ENCODE measurements at places on chromosomes 3 and 15.

GRCh38 chr3:33132019-33132360 is 18.2 kb downstream of the CRTAP start:
- no peak for DNase-seq

DNA sequence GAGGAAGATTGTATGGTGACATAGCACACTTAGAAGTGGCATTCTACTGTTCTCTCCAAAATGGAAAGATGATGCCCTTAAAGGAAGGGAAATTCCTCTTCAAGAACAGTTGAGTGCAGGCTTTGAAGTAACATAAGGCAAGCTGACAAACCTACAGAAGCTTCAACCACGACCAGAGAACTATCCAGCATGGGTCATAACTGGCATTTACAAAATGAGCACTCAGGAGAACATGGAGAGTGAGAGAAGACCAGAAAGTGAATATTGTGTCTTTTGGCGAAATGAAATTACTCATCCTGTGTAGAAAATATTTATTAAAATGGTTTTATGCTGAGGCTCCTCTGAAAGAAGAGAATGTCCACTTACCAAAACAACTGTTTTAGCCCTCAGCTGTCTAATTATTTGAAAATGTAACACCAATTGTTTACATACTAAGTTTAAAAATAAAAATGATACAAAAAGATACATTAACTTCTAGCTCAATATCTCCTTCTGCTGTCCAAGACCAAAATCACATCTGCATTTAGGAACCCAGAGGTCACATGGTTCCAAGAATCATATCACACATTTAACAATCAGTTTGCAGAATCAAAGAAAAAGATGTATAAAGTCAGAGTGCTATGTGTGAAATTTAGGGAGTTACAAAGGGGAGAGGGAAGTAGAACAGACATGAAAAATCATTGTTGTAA is 216.9 kb downstream of the ATP8B4 start:
- no peak for DNase-seq

GRCh38 chr3:86578071-86578470 is 412.9 kb downstream of the VGLL3 start:
- no peak for DNase-seq

GRCh38 chr3:144470666-144471065 is 499.0 kb downstream of the DIPK2A start:
- DNase-seq: no peak

DNA sequence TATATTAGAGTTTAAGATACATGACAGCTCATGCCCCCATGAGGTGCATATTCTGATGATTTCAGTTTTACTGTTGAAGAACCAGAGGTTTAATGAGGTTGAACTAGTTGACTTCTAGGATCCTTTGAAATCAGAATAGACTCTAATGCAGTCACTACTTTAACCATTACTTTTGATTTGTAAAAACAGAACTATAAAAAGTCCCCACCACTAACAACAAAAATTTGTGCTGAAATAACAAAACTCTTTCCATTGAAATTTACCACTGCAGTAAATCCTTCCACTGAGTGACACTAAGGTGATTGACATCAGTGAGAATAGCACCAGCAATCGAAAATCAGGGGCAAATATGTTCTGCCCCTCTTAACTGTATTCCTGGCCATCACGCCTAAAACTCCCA is 214.1 kb downstream of the SHQ1 start:
- no peak for DNase-seq

DNA sequence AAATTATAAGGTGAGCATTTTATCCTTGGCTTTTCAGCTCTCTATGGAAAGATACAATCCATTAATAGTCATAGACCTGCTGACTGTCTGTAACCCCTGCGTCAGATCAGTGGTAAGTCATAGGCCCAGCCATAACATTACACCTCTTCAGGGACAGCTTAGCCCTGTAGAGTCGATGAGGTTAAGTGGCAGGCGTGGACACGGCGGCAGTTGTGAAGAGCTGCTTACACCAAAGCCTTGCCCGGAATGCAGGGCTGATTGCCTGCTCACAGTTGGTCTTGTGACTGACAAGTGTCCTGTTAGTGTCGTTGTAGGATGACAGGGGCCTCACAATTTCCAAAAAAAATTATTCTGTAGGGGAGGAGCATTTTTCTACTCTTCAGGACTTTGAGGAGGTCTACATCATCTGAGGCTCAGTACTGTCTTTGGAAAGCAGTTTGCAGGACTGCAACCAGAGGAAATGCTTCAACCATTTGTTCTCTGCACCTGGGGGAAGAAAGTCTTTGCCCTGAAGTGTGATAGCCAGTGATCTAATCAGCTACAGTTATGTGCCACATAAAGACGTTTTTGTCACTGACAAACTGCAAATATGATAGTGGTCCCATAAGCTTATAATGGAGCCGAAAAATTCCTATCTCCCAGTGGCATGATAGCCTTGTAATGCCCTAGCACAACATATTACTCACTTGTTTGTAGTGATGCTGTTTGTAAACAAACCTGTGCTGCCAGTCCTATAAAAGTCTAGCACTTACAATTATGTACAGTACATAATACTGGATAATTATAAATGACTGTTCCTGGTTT is 14.9 kb upstream of the SELENOT start:
- no peak for DNase-seq

DNA sequence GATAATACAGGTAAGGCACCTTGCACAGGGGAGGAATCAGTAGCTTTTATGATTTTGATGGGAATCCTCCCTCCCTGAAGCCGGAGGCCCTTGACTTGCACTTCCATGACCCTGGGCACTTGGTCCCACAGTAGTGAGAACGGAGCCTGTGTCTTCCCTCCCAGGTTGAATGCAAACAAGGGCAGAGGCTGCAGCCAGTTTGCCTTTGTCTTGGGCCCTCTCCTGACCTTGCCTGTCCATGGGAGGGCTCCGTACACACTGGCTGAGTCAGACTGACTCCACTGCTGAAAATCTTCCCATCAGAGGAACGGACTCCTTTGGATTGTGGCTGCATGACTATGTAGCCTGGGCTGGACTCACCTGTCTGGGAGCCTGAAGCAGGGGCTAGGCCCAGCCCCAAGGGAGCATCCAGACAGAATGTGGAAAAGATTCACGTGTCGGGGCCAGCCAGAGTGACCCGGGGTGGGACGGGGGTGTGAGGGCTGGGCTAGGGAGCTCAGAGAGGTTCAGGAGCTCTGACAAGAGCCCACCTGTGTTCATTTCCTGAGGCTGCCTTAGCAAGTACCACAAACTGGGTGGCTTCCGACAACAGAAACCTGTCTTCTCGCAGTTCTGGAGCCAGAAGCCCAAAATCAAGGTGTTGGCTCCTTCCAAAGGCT is 9.5 kb downstream of the TBC1D21 start:
- DNase-seq: no peak

GRCh38 chr15:31477301-31477700 is 150.7 kb downstream of the KLF13 start:
- DNase-seq: no peak

- DNase-seq: no peak
These were observed 15.0 kb upstream of the SLC28A1 start for GRCh38 chr15:84869510-84869909.

- DNase-seq: no peak
These were observed 605.8 kb downstream of the FOXP1 start for GRCh38 chr3:70977712-70978111.

GRCh38 chr15:99545605-99546004 is 20.2 kb upstream of the MEF2A start:
- DNase-seq: no peak

GRCh38 chr3:141249041-141249440 is 17.4 kb downstream of the PXYLP1 start:
- no peak for DNase-seq

DNA sequence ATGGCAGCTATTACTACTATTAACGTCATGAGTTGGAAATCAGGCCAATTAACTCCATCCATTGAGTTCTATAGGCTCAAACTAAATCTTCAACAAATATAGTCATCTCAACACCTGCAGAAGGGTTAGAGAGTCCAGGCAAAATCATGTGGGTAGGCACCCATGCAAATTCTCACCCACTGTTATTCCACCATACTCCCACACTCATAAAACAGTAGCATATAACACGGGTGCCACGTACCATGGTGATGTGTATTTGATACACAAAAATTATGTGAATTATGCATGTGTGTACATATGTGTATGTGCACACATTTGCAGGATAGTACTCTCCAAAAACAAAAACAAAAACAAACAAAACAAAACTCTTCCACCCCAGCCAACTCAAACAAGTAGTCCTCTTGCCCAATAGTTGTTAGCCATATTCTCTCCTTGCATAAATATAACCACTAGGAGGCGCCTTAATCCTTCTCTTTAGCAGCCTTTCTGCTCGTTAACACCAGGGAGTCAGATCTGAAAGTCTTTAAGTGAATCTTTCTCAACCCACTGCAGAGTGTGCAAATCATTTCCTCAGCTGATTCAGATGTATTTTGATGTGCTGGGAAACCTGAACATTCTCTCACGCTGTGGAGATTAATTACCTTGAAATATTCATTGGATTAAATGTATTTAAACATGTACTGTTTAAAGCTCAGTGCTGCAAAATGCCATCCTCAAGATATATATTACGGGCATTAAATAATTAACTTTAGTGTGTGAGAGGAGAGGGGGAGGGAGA is 38.0 kb upstream of the COPB2 start:
- peak; percentile 55 for DNase-seq

DNA sequence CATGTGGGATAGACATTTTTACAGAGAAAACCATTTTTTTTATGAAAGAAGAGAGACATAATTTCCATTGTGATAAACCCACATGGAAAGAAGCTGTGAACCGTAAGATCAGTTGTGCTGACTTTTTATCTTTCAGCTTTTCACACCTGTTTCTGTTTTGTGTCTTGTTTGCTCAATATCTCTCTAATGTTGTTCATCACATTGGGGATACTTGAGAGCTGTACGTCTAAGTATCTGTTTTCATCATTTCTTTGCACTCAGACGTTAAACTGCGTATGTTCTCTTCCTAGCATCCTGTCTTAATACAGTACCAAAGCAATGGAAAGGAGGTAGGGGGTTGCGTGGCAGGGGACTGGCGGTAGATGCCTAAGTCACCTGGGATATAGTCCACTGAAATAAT is 449.0 kb downstream of the NAALADL2 start:
- DNase-seq: no peak

- no peak for DNase-seq
These were observed 446.7 kb downstream of the C3orf38 start for GRCh38 chr3:88596451-88596850.

DNA sequence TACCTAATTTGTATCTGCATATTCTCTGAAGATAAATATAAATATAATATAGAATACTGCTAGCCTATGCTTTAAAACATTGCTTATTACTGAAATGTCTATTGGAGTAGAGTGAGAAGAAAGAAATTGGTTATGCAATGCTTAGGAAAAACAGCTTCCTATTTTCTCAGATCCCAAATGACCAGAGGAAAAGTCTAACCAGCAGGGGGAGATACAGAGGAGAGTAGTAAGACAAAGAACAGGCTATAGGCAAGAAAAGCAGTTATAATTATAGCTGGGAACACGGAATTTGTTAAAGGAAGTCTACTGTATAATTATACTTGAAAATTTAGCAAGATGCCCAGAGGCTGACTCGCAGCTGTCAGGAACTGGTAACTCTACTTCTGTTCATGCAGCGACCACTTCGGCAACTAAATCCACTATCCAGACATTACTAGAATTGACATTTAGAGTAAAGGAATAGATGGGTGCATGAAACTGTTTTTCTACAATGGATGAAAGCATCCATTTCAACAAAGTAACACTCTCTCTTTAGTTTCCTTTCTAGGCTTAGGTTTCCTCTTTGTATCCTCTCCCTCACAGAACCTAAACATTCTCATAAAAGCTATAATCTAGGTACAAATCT is 97.2 kb downstream of the TBC1D5 start:
- DNase-seq: peak; percentile 30

- DNase-seq: no peak
These were observed 1.1 kb upstream of the LPP start for GRCh38 chr3:188152660-188153436.

DNA sequence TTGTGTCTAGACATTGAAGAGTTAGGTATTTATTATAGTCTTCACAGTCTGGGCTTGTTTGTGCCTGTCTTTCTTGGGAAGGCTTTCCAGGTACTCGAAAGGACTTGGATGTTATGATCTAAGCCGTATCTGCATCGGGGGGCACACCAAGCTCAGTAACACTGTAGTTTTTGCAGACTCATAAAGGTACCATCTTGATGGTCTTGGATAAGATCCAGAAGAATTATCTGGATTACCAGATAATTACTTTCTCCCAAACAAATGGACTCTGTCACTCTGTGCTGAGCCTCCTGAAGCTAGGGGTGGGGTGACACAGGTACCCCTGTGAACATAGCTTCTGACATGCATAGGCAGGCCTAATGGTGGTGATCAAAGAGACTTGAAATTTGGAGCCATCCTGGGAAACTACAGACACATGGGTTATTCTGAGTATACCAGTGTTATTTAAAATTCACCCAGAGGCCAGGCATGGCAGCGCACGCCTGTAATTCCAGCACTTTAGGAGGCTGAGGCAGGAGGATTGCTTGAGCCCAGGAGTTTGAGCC is 238.6 kb upstream of the TPM1 start:
- DNase-seq: no peak

DNA sequence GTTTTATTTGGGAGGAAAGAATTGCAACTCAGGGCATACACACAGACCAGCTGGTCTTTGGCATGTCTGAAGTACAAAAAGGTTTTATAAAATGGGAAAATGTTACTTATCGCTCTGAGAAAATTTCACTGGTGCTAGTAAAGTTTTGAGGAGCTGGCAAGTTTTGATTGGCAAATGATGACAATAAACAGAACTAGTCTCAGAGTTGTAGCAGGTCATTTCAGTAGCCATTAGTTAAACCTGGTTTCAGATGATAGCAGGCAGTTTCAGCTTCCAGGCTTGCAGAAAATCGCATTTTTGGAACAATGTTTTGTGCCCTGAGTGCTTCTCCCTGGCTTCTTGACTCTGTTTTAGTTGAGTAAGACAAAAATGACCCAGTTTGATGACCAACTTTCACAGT is 10.7 kb downstream of the B2M start:
- no peak for DNase-seq

DNA sequence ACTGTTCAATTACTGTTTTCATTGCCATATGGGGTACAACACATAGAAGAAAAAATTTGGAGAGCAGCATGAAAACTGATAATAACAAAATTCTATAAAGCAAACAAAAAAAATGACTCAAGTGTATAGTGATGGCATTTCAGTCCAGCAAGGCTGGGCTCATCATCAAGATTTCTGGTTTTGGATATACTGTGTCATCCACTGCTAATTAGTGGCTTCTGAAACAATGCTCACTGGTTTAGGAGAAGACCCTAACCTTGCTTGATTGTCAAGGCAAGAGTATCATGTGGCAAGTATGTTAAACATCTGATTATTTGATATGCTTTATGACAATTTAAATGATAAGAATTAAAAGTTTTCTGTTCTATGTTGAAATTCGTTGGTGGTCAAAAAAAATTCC is 96.9 kb downstream of the RFX7 start:
- no peak for DNase-seq

DNA sequence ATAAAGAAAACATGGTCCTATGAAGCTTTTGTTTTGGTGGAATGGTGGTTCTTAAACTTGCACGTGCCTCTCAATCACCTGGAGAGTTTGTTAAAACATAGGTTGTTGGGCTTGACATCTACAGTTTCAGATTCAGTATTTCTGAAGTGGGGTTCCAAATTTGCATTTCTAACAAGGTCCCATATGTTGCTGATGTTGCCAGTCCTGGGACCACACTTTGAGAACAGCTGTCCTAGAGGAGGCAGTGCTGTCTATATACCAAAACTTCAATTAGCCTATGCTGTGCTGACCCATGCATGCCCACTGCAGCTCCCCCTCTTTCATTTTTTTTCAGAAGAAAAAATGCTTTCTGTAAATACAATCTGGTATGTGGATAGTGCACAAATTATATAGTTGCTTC is 31.3 kb downstream of the ALCAM start:
- DNase-seq: no peak

GRCh38 chr3:5297895-5298294 is 110.4 kb downstream of the EDEM1 start:
- no peak for DNase-seq

- no peak for DNase-seq
These were observed 1.3 kb downstream of the AQP9 start for GRCh38 chr15:58139276-58139988.
